Frontal cortex (tissue), 4 donors: ENCODE measurements at places on chromosomes 4 and X.

DNA sequence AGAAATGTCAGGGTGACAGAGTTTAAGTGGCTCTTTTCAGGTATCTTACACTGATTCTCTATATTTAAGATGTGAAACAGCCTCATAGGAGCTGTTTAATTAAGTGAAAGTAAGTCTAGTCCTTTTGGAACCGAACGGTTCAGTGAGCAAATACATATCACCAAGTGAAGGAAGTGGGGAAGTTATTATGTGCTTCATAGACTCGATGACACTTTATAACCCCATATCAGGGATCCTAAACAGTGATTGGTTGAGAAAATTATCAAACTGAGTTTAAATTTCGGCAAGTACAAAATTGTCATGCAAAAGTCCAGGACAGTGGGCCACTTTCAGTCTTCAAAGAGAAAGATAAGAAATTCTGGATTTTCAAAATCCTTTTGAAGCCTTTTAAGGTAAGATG is at the start of gene DSPP:
DSPP (plus strand) TSS at position 301 of the 400 bp plus-strand sequence. CDS start 2,380 bp downstream, outside the sequence.
- DNase-seq, result no peak

- DNase-seq, result no peak
Observed at GRCh38 chr4:90317785-90318184, 190.6 kb downstream of the CCSER1 start.

GRCh38 chr4:88744609-88745008 is 47.0 kb upstream of the NAP1L5 start:
- no peak for DNase-seq

GRCh38 chr4:25861951-25862410 is 807 bp downstream of the SEL1L3 start:
- DNase-seq, result no peak

DNA sequence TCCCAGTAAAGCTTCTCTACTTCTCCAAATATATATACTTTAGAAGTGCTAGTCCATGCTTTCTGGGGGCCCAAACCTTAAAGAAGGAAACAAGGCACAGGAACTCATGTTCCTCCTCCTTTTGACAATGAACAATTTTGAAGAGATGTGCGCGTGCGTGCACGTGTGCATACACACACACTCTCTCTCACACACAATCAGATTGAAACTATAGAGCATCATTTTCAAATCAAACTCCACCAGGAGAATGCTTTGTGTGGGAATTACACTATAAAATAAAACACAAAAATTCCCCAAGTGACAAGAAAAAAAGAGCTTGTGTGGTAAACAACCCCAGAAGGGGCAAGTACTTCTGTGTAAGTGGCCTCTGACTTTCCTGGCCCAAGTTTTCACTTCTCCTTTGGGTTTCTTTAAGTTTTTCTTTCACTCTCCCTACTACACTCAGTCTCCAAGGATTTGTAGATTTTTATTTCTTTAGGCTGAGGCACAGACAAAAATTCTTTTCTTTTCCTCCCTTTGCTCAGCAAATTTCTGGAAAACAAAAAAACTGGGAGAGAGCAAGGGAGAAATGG is 46.6 kb upstream of the SHISA3 start:
- no peak for DNase-seq

DNA sequence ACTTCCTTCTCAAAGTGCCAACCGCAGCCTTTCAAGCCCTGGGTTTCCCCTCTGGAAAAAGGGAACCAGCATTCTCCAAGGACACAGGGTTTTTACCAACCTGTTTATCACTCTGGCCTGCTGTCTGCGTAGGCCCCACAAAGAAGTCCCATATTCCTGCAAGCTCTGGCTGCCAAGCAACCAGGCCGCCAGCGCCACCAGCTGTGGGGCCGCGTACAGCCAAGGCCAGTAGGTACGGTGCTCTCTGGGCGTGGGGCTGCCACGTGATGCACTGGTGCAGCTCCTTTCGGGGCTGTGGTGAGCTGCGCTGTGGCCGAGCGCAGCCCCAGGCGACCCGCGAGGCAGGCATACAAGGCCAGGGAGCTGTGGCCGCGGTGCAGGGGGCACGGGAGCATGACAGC is 22.1 kb downstream of the LUZP4 start:
- DNase-seq, result no peak
